ENCODE measurements at places on chromosomes 4 and X. TPM values are rescaled to one million over a fixed set of nuclear protein-coding genes. Genes with fewer than 3 reads are reported as not detected.

DNA sequence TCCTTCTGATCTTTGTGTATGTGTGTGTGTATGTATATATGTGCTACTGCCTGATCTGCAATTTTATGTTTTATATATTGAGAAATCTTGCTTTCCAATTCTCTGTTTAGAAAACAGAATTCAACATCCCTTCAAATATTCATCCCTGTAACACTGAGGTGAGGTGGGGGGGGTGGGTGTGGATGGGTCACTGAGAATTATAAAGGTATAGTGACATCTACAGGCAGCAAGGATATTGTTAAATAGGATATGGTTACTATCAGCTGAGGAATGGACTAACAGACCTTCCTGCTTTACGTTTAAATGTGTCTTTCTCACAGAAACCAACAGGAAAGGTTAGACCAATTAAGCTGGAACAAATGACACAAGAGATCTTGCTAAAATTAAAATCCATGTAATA, 19.0 kb upstream of the MAGEB2 start:
- DNase-seq, result no peak

The PARM1 gene
- total RNA-seq, result 0.73 TPM

DNA sequence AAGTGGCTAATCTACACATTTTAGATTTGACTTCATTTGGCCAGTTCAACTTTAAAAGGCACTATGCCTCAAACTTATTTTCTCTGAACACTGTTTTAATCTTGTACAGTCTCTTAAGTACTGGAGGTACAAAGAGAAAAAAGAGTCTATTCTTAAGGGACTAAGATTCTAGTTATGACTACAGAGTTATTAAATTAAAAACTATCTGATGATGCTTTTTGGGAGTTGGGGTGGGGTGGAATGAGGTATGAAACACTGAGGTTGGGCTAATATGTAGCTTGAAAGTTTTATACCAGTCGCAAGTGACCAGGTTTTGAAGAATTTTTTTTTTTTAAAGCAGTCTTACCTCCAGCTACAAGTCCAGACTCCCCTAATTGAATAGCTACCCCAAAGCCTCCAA, 17.7 kb upstream of the GPR34 start:
- DNase-seq, result no peak

- no peak for DNase-seq
Observed at GRCh38 chrX:13669246-13669737, 16.4 kb downstream of the TCEANC start.

The EDA gene
- 2.5 TPM for total RNA-seq

GRCh38 chr4:7697821-7698220, 241.8 kb downstream of the AFAP1 start:
- DNase-seq, result no peak

GRCh38 chrX:48996969-48997368, 5.1 kb downstream of the GRIPAP1 start:
- no peak for DNase-seq

- DNase-seq, result no peak
Observed at GRCh38 chr4:54675721-54676461, 18.1 kb downstream of the KIT start.

- DNase-seq, result no peak
Observed at GRCh38 chr4:144906181-144906925, 191.6 kb downstream of the ANAPC10 start.

DNA sequence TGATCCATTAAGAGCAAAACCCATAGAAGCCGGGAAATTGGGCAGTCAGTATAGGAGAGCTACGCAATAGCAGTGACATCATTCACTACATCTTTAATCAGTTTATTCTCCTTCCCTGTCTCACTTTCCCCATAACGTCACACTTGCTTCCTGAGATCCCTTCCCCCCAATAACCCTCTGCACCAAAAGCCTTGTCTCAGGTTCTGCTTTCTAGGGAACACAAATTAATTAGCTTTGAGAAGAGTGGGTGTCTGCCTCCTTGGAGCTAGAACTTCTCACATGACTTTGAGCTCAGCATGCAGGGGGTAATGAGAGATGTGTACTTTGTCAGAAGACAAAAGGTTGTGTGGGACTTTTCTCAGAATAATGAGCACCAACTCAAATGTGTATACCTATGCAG, 128.3 kb upstream of the MAOA start:
- no peak for DNase-seq

DNA sequence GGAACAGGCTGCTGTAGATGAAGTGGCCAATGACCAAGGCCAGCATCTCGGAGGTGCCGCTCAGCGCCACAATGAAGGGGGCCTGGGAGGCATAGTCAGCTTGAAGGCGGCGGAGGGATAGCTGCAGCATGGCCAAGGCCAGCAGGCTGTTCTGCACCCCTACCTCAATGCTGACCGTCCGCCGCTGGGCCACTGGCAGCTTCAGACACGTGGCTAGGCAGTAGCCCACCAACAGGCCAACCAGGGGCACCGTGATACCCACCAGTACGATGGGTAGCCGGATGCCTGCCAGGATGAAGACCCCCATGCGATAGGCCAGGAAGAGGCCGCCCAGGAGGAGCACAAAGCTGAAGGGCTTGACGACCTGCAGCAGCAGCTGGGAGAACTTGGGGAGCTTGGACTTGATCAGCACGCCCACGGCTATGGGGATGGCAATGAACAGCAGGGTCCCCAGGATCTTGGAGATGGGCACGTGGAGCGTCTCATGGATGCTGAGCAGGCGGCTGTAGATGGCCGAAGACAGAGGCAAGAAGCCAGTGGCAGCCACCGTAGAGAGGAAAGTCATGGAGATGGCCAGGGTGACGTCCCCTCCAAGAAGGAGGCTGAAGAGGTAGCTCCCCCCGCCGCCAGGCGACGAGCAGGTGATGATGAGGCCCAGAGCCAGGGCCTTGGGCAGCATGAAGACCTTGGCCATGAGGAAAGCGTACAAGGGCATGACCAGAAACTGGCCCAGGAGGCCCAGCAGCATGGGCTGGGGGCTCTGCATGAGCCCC, 1.3 kb upstream of the UBL4A start:
- DNase-seq, result no peak

The TIGD4 gene
- total RNA-seq, result 3.9 TPM

The BRS3 gene
- total RNA-seq, result not detected

DNA sequence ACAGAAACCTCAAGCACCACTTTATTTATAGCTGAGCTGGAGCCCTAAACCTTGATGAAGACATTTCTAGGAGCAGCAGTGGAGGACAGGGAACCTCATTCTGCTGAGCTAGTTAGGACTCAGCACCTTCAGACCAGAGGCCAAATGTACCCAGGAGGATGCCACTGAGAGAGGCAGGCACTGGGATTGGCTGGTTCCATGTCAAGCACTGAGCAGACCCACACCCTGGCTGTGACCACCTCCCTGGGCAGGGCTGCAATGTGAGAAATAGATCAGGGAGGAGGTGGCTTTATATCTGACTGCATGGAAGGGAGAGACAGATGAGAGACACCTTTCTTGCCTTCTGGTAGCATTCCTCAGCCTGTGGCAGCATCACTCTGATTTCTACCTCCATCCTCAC, 304.6 kb downstream of the STK32B start:
- no peak for DNase-seq

- no peak for DNase-seq
Observed at GRCh38 chr4:139599594-139600374, 43.8 kb upstream of the SETD7 start.

GRCh38 chr4:1564535-1565375, 119.4 kb downstream of the FAM53A start:
- DNase-seq, result no peak

- no peak for DNase-seq
Observed at GRCh38 chr4:85496126-85496849, 21.3 kb downstream of the ARHGAP24 start.

GRCh38 chr4:112147697-112148096, 2.4 kb downstream of the FAM241A start:
- DNase-seq, result no peak

The RBMX gene
- 532 TPM for total RNA-seq

The PTCHD1 gene
- 0.32 TPM for total RNA-seq

The TBX22 gene
- 0.26 TPM for total RNA-seq

GRCh38 chr4:70838204-70838603, 1.5 kb downstream of the GRSF1 start:
- DNase-seq, result no peak

Data from neural crest cell (in vitro differentiated cells).